AG09319 (cell line): ENCODE measurements at places on chromosomes 5 and 9.

- no peak for DNase-seq
Measured at GRCh38 chr9:135010921-135011320, 76.5 kb upstream of the OLFM1 start.

DNA sequence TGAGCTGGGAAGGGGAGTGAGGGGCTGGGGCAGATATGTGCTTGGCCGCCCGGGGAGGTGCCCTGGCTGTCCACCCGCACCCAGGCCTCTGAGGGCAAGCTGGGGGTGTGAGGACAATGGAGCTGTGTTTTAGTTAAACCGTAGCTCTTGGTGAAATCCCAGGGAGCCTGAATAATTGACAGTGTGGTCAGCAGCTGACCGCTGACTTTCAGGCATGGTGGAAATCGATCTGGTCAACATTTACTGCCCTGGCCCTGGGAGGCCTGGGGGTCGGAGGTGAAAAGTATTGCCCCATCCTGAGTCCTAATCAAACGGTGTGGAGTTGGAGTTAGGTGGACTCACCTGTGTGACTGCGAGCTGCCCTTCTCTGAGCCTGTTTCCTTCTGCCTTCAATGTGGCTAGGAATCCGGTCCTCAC, 31.2 kb upstream of the CRB2 start:
- no peak for DNase-seq

DNA sequence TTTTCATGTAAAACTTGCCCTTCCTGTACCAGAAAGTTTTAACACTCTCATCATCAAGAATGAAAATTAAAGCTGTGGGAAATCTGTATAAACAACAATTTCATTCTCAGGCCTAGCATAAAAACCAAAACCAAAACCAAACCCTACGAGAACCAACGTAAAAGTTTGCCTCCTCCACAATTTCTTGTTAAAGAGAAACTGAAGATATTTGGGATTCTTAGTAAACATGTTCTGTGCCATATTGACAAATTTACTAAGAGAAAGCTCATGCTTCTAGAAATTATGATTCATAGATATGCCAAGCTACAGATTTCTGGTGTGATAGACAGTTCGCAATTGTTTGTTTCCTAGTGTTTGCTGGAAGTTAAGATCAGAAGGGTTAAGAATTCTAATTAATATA, 801.0 kb upstream of the NUDT12 start:
- DNase-seq: no peak

DNA sequence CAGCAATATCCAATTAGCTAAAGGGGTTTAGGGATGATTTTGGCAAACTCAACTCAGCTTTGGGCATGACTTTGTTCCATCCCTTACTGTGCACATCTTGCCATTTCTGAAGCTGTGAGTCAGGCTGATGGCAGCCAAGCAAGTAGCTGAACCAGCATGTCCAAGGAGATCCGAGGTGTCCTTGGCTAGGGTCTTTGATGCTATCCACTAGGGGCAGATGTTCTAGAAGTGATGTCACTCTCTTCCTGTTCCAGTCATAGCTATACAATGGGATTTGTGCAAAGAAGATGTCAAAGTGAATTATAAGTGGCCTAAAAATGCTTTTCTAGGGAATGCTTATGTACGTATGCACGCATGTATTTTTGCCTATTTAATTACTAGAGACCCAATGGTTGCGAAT, 160.8 kb upstream of the PAPPA start:
- DNase-seq: no peak

DNA sequence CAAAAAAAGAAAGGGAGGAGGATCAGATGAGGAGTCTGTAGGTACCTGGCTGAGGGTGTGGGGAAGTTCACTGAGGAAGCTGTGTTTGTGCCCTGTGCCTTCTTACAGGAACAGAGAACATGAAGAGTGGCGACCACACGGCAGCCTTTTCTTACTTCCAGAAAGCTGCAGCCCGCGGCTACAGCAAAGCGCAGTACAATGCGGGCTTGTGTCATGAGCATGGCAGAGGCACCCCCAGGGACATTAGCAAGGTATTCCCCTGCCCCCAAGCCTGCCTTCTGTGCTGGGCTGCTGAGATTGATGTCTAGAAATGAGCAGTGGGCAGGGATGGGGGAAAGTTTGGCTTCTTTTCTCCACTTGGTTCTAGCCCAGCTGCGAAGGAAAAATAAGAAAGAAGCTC, 9.5 kb downstream of the DELE1 start:
- DNase-seq: no peak

- no peak for DNase-seq
Measured at GRCh38 chr5:1874771-1875220, 7.9 kb downstream of the IRX4 start.

DNA sequence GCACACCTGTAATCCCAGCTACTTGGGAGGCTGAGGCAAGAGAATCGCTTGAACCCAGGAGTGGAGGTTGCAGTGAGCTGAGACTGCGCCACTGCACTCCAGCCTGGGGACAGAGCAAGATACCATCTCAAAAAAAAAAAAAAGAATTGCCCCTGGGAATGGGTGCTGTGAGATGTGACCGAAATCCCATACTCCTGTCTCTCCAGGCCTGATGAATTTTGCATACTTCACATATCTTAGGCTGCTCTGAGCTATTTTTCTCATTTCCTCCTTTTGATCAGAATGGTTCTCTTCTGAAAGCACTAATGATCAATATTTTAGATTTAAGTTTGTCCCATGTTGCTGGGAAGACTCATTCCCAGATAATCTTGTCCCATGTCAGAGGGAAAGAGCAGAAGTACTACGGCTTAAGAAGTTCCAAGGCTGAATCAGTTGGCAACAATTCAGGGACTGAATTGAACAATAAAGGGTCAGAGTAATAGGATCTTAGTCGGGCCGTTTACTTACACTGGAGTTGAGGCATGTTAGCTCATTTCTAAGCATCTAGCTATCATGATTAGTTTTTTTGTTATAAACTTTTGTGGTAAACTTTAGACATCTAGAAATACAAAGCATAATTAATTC, 44.2 kb upstream of the TENT2 start:
- DNase-seq: no peak

DNA sequence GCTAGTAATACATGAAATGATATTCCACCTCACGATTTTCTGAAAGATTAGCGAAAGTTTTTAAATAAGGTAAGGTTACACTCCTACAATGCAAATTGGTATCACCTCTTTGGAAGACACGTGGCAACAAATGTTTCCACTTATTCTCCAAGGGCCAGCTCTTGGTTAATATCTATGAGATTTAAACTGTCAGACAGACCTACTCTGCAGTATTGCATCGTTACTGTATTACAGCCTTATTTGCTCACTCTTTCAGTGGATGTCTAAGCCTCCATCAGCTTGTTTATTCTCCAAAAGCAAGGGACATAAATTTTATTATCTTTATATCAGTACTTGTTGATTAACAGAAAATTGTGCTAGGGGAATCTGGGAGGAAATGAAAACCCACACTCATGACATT, 135.7 kb downstream of the MLLT3 start:
- DNase-seq: no peak

GRCh38 chr9:86644675-86645034, 290.4 kb upstream of the TUT7 start:
- no peak for DNase-seq
